ENCODE measurements at places on chromosomes 5 and 9.

DNA sequence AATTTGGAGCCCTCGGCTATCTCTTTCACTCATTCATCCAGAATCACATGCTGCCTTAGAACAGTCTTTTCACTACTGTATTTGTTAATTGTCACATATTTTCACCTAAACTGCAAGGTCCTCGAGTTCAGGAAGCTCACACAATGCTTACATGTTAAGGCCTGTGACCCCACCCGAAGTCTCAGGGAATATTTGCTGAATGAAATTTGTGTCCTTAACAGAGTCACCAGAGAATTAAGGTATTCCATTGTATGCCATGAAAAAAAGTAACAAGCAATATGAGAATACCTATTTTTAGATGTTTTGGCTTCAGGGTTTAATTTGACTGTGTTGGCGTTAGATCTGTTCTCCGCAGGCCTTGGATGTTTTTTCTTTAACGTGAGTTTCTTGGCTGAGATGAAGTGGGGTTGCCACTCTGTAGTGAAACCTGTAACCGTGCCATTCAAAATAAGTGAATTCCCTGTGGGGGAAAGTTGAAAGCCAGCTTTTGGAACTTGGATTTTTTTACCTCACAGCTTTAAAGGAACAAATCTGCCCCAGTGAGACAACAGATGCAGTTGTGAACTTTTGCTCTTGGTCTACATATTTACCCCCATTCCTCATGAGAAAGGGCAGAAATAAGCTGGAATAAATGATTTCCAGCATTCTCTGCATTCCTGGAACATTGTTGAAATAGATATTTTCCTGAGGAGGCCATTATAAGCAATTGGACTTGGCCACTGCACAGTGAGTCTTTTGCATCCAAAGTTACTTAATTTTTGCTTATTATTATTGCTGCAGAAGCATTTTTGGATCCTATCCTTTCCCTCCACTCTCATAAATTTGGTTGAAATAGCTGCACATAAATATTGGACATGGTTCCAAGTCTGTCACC lies 35.9 kb upstream of the FBP1 start:
- no peak for DNase-seq

DNA sequence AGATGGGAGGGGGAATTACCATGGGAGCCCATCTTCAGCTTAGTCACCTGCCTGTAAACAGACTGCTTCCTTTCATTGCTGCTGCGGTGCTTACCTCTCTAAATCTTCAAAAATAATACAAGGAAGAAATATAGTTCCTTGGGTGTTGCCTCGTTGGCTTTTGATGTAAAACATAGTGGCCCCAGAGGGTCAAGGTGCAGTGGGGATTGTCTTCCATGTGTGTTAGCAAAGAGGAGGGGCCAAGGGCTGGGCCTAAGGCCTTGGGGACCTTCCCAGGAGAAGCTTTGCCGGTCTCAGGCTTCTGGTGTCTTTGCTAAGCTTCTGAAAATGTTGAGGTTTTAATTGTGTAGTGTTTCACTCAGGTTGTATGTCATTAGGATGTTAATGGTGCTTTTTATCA lies 90.0 kb downstream of the PDE8B start:
- DNase-seq = no peak

GRCh38 chr5:166251786-166252185 lies 2039.7 kb upstream of the WWC1 start:
- DNase-seq = no peak

GRCh38 chr5:105380126-105380525 lies 1817.5 kb upstream of the NUDT12 start:
- no peak for DNase-seq

DNA sequence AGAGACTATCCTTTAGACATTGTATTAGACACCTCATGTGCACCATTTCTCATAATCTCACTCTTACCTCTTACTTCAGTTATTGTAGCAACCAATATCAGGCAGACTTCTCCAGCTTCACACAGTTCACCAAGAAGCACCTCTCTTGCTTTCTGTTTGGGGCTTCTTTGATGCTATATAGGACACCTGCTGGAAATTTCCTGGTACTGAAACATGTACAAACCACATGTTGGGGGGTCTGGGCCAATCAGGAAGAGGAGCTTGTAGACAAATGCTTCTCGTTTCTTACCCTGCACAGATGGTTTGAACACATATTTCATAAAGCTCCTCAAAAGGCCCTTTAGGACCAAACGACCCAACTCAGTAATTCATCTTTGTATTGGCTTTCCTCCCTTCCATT lies 212.1 kb downstream of the IZUMO3 start:
- DNase-seq = no peak

GRCh38 chr9:126028746-126029145 lies 281.6 kb downstream of the PBX3 start:
- no peak for DNase-seq

DNA sequence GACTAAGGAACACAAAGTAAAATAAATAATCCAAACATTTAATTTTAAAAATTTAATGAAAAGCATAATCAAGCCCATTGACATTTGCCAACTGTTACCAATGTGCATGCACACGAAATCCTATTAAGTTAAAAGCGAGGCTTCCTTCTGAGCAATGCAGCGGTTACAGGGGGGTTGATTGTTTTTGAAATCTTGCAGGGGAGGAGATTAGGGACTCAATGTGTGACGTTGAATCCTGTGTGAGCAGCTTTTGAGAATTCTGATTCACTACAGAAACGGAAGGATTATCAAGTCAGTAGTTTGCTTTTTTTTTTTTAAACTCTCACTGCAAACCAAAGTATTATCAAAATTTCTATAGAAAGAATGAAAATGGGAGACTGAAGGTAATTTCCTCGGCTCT lies 109.5 kb downstream of the PRKACG start:
- DNase-seq = no peak

DNA sequence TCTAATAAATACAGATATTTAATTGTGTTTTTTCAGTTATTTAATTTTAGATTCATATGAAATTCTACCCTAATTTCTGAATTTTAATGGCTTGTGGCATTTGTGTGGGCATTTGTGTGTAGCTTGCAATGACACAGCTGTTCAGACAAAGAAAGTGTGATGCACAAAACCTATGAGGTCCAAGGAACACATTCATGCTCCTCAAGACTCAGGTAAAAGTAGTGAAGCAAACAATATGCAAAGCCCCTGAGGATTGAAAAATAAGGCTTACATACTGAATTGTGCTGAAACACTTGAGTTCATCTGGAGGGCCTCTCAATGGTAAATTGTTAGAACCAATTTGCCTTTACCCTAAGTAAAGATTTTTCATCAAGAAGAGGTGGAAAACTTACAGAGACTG lies 28.1 kb downstream of the IL7R start:
- no peak for DNase-seq

GRCh38 chr9:5013374-5013773 lies 28.3 kb downstream of the JAK2 start:
- no peak for DNase-seq

- no peak for DNase-seq
Observed at GRCh38 chr5:143059355-143059754, 289.2 kb downstream of the ARHGAP26 start.

GRCh38 chr5:95891499-95891898 lies 69.0 kb upstream of the GLRX start:
- DNase-seq = no peak

DNA sequence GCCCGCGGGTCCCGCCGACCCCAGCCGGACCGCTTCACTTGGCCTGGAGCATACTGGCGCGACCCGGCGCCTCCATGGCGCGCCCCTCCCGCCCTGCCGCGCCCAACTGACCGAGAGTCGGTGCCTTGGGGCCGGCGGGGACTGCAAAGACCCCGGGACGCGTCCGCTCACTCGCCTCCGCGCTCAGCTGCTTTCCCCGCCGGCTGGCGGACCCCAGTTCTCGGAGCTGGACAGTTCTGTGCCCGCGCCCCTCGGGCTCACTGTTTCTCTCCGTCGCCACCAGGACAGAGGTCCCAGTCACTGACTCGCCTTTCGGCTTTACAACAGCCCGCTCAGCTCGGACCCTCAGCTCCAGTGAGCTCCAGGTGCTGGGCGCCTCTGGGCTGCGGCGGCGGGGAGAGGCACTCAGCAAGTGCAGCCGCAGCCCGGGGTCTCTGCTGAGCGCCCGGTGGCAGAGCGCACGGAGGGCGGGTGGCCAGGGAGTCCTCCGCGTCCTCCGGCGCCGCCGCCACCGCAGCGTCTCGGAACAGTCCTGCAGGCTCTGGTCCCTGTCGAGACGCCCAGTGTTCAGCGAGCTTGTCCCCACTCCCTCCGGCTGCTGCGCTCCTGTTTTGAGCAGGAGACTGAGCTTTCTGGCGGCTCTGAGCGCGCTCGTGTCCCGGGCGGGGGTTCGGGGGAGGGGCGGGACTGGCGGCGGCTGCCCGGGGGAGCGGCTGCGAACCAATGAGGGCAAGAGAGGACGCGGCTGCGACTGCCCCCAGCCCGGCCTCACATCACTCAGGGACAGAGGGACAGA lies at the start of gene SMIM32:
TSS of gene SMIM32 (minus strand) at position 637 of the 796 bp plus-strand sequence. CDS start 638 bp downstream, outside the sequence.
- no peak for DNase-seq

- DNase-seq = no peak
Observed at GRCh38 chr5:55896663-55897062, 45.5 kb downstream of the IL31RA start.

GRCh38 chr5:43106290-43106638 lies 14.4 kb upstream of the ZNF131 start:
- DNase-seq = no peak

GRCh38 chr5:150554857-150555256 lies 46.9 kb downstream of the NDST1 start:
- DNase-seq = no peak

GRCh38 chr5:71932131-71932654 lies 175.1 kb upstream of the MAP1B start:
- no peak for DNase-seq

GRCh38 chr5:50580506-50580905 lies 85.9 kb upstream of the PARP8 start:
- DNase-seq = no peak
